ENCODE measurements at places on chromosomes 12 and 14.
A peak's percentile ranks its signal among the peaks of the same experiment; 100 is the strongest.

DNA sequence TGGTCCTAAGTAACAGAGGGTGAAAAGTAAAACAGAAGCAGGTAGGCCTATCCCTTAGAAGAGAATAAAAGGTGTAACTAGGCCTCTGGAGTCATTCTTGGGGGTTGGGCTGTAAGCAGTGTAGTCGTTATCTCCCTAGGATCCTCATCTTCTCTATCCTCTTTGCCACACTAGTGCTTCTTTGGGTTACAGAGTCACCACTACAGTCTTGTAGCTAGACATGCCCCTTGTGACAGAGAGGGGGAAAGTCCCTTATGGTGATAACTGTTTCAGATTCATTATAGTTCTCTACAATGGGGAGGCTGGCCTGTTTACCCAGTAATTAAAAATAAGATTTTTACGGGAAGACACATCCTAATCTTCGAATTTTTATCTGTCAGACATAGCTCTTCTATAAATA lies 16.4 kb upstream of the SRP54 start:
- peak; percentile 7 for DNase-seq

DNA sequence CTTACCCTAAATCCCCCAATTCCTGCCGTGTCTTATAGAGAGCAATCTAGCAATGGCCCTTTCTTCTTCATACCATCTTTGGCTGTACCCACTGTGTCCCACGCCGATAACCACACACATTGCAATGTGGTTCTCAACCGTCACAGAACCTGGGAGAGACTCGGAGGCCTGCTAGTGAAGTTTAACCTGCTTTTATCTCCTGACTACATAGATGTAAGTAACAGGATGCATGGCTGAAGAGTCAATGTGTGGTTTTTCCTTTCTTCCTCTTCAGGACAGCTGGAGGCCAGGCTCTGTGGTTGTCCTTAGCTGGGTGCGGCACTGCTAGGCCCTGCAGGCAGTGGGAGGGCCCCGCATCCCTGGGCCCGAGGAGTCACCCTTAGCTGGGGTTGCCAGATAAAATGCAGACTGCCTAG lies 51.3 kb downstream of the ZNF664 start:
- no peak for DNase-seq

GRCh38 chr12:76623931-76624330 lies 64.4 kb upstream of the OSBPL8 start:
- DNase-seq: no peak

DNA sequence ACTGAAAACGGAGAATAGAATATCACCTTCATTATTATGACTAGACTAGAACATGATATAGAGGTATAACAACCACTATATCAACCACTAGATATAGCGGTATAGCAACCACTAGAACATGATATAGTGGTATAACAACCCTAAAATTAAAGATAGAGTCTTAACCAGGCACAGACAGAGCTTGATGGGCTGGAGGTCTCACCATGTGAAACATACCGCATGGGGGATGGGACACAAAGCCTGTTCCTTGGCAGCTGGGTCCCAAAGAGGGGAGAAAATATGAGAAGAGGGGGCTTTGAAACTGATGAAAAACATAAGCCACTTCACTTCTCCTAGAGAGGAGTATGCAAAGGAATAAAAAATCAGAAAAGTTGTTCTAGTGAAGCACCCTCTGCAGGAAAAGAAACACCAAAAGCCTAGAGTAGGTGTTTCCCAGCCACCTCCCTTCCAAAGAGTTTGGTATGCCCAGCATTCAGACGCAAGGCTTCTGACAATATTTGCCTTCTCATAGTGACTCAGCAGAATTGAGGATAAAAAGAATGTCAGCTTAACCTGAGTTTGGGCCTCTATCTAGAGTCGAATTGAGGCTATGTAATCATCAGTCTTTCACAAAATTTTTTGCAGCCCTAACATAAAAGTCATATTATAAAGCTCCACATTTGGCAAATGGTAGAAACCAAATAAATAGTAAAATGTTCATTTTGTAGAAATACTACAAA lies 316.4 kb downstream of the NOVA1 start:
- no peak for DNase-seq

DNA sequence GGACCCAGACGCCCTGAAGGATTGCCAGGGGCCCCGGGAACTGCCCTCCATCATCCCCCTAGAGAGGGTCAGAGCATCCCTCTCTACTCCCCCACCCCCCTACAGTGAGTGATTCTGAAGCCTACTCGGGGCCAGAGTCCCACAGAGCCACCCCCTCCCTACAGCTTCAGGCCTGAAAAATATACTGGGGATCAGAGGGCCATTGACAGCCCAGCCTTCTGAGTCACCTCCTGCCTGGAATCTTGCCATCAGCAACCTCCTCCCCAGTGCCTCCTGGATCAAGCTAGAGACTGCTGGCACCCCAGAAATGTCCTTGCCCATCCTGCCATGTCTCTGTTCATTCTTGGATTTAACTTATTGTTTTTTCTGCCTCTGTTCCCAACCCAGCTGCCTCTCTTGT lies 21.7 kb upstream of the MIA2 start:
- DNase-seq: no peak

- DNase-seq: no peak
These were observed 190.9 kb downstream of the SOX5 start for GRCh38 chr12:23758608-23759007.

DNA sequence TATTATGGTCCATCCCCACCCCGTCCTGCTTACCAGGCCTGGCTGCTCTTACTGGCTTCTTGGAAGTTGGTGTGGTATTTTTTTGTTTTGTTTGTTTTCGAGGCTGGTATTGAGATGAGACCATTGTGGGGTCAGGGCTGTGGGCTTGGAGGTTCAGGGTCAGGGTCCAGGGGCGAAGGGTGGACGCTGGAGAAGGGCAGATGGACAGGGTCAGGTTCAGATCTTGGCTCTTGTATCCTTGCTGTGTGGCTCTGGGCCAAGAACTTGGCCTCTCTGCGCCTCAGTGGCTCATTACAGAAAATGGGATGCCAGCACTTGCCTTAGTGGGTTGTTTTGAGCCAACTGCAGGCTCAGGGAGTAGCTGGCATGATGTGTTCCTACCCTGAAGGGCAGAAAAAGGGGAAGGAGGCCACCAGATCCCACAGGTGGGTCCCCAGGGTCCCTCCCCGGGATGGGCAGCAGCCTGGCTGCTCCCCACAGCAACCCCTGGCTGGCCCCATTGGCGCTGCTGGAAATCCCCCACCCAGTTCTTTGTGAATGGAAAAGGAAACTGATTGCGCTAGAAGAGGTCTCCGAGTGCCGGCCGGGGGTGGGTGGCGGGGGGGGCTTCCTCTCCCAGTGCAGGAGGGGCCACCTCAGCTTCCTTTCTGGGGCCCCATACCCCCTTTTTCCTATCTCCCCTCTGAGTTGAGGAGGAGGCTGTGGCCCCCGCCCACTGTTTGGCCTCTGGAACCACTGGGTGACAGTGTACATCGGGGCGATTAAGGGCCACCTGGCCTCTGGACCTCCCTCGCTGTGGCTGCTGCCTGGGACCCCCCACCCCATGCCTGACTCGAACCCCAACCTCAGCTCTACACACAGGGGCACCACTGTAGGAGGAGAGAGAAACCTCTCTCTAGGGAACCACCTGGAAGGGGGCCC lies 25.0 kb downstream of the SH2B3 start:
- peak; percentile 73 for DNase-seq

DNA sequence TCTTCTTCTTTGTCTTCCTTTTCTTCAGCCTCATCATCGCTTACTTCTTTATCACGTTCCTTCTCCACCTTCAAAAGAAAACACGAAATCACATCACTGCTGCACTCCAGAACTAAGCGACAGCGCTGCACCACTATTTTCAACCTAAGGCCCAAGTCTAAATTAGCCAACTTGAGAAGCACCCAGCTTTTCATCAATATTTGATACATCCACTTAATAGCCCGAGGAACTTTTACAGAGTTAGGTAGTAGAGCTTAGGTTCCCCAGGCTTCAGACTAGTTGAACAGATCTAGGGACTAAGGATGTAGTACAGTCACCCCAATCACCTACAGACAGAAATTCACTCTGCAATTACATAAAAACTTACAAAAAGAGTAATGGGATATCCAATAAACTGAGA lies 1.9 kb downstream of the HSP90AA1 start:
- DNase-seq: no peak

DNA sequence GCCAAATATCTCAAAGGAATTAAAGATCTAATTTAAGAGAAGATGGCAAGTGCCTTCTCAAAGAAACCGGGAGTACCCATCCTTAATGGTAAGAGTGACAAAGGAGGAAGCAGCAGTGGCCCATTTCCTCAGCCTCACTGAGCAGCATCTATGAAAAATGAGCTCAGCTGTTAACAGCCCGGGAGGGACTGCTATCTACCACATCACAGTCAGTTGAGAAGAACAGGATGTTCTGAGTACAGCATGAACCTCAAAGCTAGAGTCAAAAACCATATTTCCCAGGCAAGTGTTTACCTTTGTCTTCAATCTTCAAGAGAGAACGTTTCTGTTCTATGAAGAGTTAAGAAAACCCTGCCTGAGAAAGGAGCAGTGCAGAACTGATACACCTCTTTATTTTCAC lies 115.0 kb downstream of the BTG1 start:
- peak; percentile 47 for DNase-seq

GRCh38 chr14:69559581-69560011 lies 15.1 kb downstream of the CCDC177 start:
- no peak for DNase-seq

All from activated CD4-positive, alpha-beta T cell treated with anti-CD3 and anti-CD28 coated beads for 48 hours (primary cell).